ENCODE measurements at places on chromosomes 11 and 22.

GRCh38 chr11:9533736-9534473 lies 39.6 kb upstream of the WEE1 start:
- no peak for DNase-seq

GRCh38 chr11:10990160-10990559 lies 132.3 kb upstream of the ZBED5 start:
- DNase-seq, result no peak

GRCh38 chr22:39524753-39525657 lies 4.6 kb downstream of the ATF4 start:
- no peak for DNase-seq

DNA sequence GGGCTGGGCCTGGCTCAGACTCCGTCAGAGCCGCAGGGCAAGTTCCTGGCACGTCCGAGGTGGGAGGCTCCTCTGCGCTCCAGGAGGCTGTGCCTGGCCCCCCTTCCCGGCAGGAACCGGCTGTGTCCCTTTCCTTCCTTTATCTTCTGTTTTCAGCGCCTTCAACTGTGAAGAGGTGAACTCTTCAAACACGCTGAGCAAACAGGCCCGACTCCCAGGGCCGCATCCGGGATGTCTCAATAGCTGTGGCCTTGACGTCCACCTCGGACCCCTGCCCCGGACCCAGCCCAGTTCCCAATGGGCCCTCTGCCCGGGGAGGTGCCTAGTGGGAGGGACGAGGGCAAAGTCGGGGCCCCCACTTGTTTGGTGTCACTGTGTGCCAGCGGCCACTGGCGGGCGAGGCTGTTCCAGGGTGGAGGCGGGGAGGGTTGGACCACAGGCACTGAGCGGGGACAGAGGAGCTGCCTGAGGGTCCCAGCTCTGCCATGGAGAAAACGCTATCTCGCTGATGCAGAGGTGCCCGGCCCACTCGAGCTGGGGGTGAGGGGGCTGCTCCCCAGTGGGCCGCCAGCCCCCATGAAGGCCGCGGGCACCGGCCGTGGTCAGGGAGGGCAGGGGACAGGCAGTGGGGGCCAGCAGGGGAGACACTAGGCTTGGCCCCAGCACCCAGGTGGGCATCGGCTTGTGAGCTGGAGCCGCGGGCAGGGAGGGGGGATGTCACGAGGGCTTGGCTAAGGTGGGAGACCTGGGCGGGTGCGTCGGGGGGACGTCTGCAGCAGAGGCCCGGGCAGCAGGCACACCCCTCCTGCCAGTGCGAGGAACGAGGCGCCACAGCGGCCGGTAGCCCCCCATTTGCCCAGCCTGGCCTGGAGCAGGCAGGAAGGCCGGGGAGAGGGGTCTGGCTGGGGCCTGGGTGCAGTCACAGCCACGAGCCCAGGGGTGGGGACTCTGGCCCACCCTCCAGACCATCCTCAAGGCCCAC lies 2.7 kb upstream of the MUC5B start:
- no peak for DNase-seq

DNA sequence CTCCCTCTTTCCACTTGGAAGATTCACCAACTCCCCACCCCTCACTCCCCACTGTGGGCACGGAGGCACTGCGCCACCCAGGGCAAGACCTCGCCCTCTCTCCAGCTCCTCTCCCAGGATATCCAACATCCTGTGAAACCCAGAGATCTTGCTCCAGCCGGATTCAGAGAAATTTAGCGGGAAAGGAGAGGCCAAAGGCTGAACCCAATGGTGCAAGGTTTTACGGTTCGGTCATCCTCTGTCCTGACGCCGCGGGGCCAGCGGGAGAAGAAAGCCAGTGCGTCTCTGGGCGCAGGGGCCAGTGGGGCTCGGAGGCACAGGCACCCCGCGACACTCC lies 397 bp upstream of the CD44 start:
- no peak for DNase-seq

GRCh38 chr22:37784829-37785495 lies 22.8 kb upstream of the GCAT start:
- DNase-seq, result no peak

GRCh38 chr11:94638902-94639373 lies 71.8 kb downstream of the PIWIL4 start:
- no peak for DNase-seq

- no peak for DNase-seq
Observed at GRCh38 chr22:16847271-16847670, 22.1 kb upstream of the XKR3 start.

- no peak for DNase-seq
Observed at GRCh38 chr22:20211409-20211996, 56.6 kb downstream of the RTN4R start.

- no peak for DNase-seq
Observed at GRCh38 chr22:33347002-33347401, 288.8 kb upstream of the SYN3 start.

DNA sequence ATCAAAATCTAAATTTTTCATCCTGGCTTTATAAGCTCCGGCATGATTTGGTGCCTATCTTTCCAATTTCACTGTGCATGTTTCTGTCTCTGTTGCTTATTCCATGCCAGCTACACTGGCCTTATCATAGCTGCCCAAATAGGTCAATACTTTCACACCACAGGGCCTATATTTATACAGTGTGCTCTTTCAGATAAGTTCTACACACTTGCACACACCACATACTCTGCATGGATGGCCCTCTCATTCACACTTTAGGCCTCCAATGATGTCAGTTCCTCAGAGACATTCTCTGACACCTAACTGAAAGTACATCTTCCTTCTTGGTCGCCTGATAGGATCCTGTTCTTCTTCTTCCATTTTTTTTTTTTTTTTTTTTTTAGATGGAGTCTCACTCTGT lies 7.0 kb downstream of the ALG8 start:
- no peak for DNase-seq

DNA sequence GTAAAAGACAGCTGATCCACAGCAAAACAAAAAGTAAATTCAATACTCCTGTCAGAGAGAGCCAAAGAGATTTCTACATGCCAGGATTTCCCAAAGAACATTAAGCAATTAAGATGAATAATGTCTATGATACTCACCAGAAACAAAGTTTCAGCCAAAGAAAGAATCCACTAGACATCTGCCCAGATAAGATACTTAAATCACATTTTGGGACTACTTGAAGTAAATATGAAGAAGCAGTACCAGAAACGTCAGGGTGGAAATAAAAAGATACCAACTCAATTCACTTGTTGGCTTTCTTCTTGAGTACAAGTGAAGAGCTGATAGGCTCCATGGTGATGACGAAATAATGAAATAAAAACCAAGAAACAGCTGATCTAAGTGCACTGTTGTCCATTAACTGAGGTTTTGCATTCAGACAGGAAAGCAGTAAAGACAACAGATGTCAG lies 31.6 kb upstream of the ARHGAP32 start:
- DNase-seq, result no peak

DNA sequence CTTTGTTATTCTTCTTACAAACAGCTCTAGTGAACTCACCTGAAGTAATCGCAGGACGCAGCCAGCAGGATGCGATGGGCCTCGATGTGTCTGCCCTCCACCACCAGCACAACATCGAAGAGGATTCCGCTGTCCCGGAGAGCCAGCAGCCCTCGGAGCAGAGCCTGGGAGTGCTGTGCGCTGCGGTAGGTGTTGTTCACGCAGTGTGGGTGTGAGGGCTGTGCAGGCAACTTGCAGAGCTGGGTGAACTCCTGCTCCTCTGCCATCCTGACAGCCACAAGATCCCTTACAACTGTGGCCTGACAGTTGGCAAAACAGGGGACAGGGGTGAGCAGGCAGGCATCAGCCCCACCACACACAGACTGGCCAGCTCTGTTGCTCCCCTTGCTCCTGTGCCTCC lies 6.6 kb downstream of the KLHL22 start:
- no peak for DNase-seq

DNA sequence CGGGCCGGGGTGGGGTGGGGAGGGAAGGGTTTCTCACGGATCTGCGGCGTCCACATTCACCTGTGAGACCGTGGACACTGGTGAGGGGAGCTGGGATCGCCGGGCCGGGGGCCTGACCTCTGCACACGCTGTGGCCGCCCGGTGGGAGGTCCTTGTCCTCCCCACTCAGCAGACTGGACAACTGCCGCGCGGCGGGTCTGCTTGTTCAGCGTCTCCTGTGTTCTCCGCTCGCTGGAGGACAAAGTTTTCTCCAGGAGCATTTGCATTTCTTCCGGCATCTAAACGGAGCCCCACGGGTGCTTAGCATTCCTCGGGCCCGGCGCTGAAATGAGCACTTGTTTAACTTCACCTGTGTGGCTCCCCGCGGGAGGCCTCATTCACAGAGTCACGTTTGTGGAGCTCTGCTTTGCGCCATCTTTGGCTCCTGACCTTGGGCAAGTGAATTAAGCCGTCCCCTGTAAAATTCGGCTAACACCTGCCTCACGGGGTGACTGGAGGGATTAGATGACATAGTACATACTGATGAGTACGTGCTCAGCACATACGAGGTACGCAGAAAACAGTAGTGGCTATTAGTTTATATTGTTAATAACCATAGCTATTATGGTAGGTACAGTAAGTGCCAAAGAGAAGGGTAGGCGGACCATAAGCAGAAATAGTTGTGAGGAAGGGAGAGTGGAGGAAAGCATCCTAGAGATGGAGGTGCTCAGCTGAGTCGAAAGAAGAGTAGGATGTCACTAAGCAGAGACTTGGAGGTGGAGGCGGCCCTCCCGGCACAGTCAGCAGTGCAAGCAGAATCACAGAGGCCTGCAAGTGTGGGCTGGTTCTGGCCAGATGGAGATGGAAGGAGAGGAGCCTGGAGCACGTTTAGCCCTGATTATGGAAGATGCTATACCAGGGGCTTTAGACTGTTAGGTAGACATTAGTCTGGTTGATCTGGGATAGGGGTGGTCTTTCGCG lies 885 bp downstream of the TRMU start:
- DNase-seq, result no peak

DNA sequence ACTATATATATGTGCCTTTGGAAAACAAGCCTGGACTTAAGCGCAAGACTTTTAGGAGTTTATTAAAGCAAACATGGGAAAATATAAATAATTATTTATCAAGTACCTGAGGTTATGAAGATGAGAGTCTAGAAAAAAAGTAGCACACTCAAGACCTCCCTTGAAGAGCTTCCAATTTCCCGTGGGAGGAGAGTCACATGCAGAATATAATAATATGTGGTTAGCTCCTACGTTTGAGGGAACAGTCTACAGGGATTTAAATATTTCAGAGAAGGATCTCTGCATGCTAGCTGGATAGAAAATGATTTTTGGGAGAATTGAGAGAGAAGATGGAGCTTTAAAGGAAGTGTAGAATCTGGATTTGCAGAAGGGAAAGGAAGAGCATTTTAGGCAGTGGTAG lies 183.8 kb downstream of the SWAP70 start:
- no peak for DNase-seq

DNA sequence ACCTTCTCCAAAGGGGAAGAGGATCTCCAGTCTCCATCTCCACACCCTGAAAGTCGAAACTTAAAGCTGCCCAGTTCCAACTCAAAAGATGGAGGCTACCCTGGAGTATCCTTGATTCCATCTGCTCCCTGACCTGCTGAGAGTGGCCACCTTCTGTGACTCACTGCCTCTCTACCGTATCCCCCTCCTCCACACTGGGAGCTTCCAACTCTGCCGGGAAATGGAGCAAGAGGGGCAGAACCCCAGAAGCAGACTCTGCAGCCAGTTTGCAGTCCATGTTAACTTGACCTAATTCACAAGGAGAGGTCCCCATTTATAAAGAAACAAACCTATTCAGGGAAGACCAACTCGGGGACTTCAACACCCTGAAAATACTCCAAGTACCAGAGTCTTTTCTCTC lies 22.0 kb upstream of the IRAG1 start:
- no peak for DNase-seq

DNA sequence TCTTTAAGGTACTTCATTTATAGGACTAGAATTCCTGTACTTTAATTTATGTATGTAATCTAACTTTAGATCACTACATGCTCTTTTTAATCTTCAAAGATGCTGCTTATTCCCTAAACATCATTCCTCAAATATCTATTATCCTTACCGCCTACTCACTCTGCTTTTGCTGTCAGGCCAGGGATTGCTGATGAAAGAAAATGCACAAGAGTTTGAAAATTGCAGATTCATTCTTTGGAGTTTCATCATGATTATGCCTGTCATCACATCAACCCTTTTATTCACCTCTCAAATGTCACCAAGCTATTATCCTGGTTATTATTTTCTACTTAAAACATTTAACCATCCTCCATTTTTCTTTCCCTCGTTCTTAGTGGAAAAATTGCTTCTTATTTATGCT lies 802.7 kb downstream of the METTL15 start:
- no peak for DNase-seq

DNA sequence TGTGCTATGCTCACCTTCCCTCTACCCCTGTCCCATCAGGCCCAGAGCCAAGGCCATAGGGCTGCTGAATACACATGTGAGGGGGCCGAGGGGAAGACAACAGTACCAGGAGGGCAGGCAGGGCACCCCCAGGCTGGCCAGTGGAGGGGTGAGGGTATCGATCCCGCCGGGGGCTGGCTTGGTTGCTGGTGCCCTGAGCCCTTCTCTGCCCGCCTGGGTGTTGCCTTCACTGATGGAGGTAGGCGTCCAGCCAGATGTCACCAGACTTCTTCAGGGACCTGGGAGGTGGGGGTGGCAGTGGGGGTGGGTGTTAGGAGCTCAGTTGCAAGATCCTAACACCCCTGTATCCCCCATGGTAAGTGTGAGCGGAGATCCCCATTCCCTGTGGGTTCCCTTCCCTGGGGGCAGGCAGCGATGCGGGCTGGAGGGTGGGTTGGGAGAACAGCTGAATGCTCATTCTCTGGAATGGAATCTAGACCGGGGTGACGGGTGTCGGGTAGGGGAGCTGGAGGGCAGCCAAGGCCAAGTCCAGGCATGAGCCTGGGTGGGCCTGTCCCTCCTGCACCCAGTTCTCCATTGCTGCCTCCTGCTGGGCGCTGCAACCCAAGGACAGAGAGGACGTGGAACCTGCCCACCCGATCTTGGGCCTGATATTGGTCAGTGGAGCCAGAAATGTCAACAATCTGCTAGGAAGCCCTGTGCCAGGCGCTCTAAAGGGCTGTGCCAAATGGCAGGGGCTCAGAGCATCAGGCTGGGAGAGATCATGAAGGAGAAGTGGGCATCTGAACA lies 17.6 kb downstream of the FADS3 start:
- no peak for DNase-seq

GRCh38 chr22:43080616-43081015 lies 8.6 kb downstream of the TTLL1 start:
- DNase-seq, result no peak

DNA sequence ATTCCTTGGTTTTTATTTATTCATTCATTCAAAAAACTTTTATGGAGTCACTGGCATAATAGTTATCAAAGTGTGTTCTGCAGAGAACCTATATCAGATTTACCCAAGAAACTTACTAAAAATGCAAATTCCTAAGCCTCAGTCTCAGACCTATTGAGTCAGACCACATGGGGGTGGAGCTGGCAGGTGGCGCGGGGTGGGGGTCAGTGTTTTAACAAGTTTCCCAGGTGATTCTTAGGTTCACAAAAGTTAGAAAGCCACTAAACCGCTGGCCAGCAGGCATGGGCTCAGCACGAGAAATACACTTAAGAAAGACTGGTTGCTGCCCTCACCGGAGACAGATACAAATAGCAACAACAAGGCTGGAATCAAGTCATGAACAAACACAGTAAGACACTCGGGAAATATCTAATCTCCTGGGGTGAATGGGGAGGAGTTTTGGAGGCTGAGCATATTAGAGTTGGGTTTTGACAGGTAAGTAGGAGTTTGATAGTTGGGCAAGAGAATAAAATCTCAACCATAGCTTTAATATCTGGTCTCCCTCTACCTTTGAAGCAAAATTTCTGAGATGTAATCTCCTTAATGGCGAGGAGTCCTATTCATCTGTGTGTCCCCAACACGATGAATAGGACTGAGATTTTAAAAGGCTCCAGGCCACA lies 167.5 kb upstream of the NECTIN1 start:
- DNase-seq, result no peak

All from NCI-H774 (cell line).